Left colon (tissue), 2 donors: ENCODE measurements at places on chromosomes 5 and 9. TPM values are rescaled to one million over a fixed set of nuclear protein-coding genes. Genes with fewer than 3 reads are reported as not detected.

DNA sequence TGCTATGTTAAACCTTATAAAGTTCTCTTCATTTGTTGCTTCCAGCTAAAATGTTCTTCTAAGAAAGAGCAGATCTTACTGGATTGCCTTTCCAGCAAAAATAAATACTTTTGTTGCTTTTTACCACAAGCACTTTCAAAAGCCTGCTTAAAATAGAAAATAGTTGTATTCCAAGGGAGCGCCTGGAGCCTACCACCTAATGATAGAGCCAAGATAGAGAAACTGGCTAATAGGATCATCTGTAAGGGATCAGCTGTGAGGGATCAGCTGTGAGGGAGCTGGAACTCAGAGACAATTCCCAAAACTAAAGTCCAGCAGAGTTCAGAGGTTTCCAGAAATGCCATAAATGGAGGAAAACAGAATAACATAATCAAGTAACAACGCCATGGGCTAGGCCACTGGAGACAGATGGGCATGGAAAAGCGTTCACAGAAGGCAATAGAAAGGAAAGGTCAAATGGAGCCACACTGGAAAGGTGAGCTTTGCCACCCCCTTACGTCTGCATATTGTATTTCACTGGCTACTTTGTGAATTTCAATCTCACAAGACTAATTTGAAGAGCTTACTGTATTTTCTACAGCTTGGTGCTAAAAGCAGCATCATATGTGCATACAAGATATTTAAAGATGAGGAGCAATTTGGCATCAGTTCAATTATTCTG is 140.6 kb upstream of the TLE4 start:
- DNase-seq, result no peak

GPR150 gene
- total RNA-seq, result 0.37 TPM

GPR151 gene
- not detected for total RNA-seq

DNA sequence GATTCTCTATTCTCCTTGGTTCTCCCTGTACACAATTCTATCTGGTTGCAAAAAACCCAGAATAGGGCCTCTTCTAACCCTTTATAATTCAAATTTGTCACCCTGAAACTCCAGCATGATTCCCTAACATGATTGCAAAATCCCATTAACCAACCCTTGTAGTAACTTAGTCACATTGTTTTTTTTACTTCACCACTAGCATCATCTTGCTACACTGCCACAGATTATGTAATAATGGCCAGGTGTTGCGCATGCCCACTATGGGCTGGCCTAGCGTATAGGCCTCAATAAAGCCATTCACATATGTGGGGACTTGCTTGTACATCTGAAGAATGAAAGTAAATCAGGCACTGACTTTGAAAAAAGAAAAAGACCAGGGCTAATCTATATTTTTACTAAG is 25.7 kb downstream of the FAM170A start:
- no peak for DNase-seq

- no peak for DNase-seq
These were observed 90.3 kb upstream of the OTULINL start for GRCh38 chr5:14491015-14491915.

TAF11L7 gene
- total RNA-seq, result not detected

CCDC192 gene
- not detected for total RNA-seq

GRCh38 chr5:4447657-4448056 is 692.5 kb upstream of the ADAMTS16 start:
- no peak for DNase-seq

EMB gene
- 8.6 TPM for total RNA-seq

DNA sequence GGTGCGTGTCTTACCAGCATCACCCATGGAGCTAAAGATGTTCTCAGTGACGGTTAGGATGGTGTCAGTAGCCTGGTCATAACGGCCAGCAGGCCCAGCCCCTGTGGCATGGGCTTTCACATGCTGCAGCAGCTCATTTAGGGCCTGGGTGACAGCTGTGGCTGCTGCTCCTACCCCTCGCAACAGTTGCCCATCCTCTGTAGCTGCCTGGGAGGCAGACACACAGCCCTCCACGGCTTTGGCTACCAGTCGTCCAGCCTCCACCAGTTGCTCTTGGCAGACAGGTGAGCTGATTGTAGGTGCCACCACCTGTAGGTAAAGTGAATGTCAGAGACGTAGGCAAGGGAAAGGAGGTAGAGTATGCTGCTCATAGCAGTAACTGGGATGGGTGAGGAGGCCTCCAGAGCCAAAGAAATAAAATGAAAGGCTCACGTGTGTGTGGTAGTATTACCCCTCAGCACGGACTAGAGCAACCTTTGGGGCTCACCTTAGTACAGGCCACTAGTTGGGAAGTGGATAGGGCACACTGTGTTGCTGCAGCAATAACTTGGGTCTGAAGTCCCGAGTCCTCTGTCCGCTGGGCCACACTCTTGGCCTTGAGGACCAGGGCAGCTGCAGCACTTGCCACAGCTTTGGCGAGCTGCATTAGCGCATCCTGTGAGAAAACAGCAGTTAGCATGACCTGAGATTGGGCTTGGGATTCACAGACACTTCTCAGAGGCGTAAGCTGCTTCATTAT is 14.7 kb downstream of the TLN1 start:
- DNase-seq, result no peak

GRCh38 chr5:133460172-133460758 is 152.1 kb downstream of the FSTL4 start:
- no peak for DNase-seq

DNA sequence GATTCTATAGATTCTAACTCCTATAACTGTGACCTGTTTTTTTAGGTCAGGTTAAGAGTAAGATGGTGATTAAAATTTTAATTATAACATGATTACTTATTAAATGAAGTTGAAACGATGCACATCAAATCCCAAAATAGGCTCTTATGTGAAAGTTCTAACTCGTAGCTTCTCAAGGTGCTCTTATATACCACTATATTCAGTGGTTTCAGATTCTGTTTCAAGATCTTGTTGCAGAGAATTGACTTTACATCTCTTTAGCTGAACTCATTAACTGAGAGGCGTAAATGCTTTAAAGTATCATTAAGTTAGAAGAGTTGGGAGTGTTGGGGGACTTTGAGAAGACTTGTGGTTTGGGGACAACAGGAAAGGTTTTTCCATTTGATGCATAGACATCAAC is 1399.8 kb downstream of the PTPRD start:
- no peak for DNase-seq

GRCh38 chr5:54571462-54571861 is 53.9 kb downstream of the SNX18 start:
- no peak for DNase-seq

TXN gene
- 609 TPM for total RNA-seq

GRCh38 chr9:6355728-6356127 is 27.6 kb downstream of the TPD52L3 start:
- DNase-seq, result no peak

DNA sequence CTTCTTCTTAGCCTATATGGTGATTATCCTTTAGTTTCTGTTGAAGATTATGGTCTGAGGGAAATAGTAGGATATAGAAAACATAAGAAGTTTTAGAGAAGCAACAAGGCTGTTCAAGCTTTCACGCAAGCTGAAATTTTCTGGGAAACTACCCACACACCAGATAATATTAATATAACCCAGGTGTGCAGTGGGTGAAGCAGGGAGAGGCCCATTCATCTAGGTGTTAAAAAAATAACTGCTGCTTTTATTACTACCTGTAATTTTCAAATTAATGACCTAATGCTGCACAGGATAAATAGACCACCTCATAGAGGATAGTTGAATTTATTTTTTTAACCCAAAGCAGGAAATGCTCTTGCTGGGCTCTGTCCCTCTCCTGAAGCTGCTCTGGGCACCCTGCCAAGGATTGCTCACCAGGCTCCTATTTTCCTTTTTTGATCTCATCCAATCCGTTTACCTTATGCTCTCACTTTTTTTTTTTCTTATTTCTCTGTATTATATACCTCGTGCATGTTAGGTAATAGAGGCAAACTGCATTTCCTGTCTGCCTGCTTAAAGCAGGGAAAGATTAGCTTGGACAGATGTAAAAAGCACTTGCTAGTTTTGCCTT is 124.3 kb upstream of the SLC12A2 start:
- peak; percentile 84 for DNase-seq

GRCh38 chr5:115231598-115231997 is 31.1 kb downstream of the PGGT1B start:
- DNase-seq, result no peak

- no peak for DNase-seq
These were observed 628.8 kb upstream of the RGMB start for GRCh38 chr5:98144710-98145109.

BTNL8 gene
- 33.0 TPM for total RNA-seq

- DNase-seq, result no peak
These were observed 77.0 kb downstream of the ANKRD55 start for GRCh38 chr5:56155992-56156584.
